ENCODE measurements at places on chromosomes 11 and 22.

DNA sequence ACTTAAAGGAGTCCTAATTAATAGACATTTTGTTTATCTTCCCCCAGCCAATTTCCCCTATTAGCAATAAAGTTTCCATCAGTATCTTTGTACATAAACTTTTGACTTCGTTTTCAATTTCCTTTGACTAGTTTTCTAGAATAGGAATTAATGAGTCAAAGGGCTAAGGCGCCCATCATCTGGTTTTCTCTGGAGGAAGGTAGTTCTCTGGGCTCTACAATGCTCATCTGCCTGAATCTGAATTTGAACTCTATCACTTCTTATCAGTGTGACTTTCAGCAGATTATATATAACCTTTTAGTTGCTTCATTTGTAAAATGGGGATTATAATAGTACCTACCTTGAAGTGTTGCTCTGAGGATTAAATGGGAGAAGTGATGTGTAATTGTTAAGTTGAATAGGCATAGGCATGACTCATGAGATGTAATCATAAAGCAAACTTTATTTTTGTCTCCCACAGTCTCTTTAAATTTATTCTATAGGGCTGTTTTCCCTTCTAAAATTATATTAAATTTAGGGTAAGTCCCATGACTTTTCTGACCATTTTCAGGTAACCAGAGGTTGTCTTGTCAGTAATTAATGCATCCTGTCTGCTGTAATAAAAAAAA lies 5.8 kb upstream of the TUB start:
- no peak for DNase-seq

DNA sequence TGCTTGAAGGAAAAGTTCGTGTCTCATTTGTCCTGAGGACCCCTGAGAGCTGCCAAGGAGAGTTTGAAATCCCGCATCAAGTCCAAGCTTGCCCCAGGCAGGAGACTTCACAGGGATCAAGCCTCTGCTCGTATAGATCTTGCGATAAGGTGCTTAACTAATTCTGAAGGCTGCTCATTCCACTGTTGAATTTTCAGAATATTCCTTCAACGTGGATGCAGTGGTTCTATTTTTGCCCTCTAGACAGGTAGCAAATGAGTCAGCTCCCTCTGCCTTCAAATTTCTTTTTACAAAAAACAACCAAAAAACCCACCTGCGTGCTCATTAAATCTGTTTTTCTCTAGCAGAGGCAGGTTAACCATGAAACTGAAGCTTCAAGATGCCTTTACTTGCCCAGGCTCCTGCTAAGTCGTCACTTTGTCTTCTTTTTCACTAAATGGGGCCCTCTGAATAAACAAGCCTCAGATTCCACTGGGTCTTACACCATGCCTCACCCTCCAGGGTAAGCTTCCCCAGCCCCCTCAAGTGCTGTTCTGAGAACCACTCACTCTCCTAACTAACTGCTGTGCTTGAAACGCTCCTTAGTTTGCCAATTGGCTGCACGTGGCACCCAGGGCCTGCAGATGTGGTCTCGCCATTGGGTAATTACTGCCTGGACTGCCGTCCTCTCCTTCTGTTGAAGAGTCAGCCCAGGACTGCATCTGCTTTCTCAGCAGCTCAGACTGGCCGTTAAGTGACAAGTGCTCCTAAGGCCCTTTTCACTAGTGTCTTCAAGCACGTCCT lies 105.0 kb downstream of the TRPC6 start:
- DNase-seq: no peak

- DNase-seq: no peak
Measured at GRCh38 chr11:4680341-4680740, 17.3 kb downstream of the OR51E2 start.

- no peak for DNase-seq
Measured at GRCh38 chr11:7571640-7572000, 57.8 kb downstream of the PPFIBP2 start.

DNA sequence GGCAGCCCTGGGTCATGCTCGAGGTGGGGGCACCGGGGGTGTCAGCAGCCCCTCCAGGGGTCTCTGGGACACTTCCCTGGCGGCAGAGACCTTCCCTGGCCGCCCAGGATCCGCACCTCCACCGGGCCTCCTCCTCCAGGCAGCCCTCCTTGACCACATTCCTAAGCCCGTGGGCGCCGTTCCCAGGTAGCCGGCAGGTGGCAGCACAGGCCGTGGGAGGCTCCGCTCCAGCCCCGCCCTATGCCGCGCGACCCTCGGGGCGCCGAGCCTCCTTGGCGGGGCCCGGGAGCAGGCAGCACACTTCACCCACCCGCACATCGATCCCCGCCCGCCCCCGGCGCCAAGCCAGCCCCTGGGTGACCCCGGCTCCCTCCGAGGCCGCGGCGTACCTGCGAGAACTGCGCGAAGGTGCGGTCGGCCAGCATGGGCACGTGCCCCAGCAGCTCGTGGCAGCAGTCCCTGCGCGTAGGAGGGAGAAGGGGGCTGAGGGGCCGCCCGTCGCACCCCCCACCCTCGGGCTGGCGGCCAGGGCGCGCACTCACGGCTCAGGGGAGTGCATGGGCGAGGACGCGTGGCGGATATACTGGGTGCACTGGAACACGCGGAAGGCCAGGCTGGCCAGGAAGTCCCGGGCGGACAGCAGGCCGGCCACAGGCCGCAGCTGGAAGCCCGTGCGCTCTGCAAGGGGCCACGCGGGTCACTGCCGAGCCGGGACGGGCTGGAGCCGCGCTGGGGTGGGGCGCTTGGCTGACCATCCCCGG lies 5.3 kb upstream of the INS start:
- no peak for DNase-seq

DNA sequence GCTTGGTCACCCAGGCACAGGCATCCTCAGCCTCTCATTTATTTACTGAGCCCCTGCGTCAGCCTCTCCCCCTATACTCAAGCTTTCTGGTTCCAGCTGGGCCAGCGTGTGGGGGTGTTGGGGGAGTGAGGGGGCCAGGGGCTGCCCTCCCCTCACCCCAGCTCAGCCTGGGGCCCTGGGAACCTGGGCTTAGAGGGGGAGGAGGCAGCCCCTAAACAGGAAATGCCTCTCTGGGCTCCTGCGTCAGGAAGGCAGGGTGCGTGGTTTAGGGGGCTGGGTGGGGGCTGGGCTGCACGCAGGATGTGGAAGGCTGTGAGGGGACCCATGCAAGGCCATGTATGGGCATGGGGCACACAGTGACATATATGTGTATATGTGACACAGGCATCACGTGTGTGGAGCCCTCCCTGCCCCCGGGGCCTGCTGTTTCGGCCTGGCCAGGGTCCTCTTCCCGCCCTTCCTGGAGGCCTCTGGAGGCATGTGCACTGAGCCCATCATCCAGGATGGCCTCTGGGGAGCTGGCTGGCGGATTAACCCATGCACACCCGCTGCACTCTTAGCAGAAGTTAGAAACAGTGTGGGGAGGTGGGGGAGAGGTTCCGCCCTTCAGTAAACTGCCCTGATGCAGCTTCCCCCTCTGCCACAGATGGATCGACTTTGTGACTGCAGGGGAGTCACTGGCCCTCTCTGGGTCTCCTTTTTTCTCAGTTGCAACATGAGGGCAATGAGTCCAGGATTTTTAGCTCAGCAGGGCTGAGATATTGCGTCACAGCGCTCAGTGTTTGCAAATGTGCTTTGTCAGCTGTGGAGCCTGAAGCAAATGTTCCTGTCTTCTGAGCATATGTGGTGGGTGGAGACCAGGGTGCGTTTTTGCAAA lies 1.1 kb upstream of the CD248 start:
- no peak for DNase-seq

DNA sequence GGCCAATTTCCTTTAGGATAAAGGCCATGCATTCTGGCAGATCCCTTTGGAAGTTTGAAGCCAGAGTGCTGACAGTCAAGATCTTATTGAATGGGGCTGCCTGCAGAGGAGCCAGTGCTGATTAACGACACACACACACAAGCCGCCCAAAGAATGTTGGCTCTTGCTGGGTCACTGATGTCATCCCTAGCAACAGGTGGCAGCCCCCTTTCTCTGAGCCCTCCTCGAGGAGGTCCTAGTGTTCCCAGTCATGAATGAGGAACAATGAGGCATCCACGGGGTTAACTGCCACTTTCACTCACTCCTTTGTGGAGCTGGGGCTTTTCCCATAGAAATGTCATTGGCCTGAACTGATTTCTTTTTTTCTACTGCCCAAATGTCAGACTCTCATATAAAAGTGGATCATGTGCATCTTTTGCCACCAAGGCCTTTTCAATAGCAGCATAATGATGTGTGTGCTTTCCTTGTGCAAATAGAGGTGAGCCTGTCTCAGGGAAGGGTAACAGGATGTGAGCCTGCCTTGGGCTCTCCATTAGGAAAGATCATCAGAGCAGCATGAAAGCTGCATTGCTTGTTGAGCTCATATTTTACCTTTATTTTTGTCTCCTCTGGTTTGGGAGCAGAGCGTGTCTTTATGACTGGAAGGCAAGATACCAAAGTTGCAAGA lies 301.8 kb upstream of the MTNR1B start:
- DNase-seq: no peak

DNA sequence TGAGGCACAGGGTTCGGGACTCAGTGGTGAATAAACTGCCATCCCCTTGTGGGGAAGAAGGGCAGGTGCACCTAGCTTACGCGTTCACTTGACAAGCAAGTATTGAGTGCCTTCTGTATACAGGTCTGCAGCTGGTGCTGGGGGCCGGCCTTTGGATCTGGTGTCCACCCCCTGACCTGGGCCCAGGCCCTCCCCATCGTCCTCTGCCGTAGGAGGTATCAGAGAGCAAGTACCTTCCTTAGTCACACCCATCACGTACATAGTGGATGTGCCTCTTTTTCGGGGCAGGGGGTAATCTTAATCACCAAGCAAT lies 53.3 kb downstream of the SMIM38 start:
- no peak for DNase-seq

DNA sequence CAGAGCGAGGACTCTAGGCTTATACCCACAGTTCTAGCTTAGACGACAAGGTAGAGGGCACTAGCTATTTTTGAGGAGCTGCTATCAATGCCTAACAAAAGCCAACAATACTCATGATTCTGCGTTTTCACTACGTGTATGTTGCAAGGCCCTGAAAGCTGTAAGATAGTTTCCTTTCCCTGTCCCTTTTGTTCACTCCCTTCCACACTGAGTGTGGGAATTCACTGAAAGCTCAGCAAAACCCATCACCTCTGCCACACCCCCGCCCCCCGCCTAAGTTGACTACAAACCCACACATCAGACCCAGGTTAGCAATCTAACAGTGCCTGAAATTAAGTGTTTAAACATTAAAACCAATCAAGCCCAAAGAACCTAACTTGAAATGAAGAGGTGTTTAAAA lies 6.2 kb upstream of the LDLRAD3 start:
- no peak for DNase-seq

GRCh38 chr22:38783095-38783615 lies 10.8 kb downstream of the DNAL4 start:
- no peak for DNase-seq

GRCh38 chr11:25758145-25758661 lies 573.7 kb upstream of the ANO3 start:
- no peak for DNase-seq

GRCh38 chr11:454801-455565 lies 4.9 kb downstream of the PTDSS2 start:
- no peak for DNase-seq

GRCh38 chr11:94882931-94883330 lies 90.4 kb downstream of the CWC15 start:
- no peak for DNase-seq

GRCh38 chr11:126136507-126136906 lies 73.8 kb upstream of the CDON start:
- no peak for DNase-seq

DNA sequence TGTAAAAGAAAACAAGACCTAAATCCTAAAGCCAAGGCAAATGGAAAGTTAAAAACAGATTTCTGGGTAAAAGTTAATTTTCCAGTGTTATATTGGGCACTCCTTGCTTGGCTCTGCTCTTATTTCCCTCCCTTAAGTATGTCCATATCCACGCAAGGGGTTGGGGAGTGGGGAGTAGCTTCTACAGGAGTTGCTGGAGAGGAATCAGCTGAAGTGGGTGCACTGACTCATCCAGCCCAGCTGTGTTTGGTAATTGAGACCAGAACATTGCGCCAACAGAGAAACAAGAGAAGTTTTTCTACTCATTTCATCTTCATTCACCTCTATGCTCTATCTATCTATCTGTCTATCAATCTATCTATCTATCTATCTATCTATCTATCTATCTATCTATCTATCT lies 298.4 kb upstream of the PDGFD start:
- no peak for DNase-seq

DNA sequence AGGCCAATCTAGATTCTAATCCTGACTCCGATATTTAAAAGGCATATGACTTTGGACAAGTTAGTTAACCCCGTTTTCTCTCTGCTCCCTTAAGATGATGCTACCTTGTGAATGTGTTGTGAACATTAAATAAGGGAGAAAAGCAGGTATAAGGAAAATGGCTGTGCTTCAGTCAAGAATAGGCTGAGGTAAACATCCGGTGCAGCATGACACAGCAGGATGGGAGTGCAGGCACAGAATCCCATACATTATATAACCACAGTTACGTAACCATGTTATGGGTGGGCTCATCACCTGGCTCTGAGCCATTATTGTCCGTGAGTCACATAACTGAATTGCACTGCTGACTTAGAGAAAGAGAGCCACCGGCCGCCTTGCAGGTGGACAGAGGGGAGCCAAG lies 382.2 kb upstream of the ANO5 start:
- DNase-seq: no peak

- no peak for DNase-seq
Measured at GRCh38 chr11:63022441-63022840, 6.8 kb upstream of the SLC22A8 start.

GRCh38 chr11:91243630-91244029 lies 981.0 kb upstream of the FAT3 start:
- no peak for DNase-seq

DNA sequence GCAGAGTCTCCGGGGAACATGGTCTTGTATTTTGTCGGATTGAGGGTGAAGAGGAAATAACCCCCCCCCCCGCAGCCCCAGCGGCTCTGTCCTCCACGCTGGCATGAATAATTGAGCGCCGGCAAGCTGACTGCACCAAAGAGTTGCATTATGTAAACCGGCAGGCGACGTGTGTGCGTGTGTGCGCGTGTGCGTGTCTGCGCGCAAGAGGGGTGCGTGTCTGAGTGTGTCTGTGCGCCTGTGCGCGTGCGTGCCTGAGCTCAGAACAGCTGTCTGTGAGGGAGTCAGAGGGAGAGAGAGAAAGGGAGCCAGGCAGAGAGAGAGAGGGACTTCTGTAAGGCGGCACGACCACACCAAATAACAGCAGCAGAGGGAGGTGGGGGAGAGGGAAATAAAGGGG lies 94.4 kb downstream of the SCN3B start:
- no peak for DNase-seq

- DNase-seq: no peak
Measured at GRCh38 chr11:61019832-61020405, 48.4 kb downstream of the CD6 start.

GRCh38 chr22:46004105-46004866 lies 27.3 kb upstream of the WNT7B start:
- no peak for DNase-seq

DNA sequence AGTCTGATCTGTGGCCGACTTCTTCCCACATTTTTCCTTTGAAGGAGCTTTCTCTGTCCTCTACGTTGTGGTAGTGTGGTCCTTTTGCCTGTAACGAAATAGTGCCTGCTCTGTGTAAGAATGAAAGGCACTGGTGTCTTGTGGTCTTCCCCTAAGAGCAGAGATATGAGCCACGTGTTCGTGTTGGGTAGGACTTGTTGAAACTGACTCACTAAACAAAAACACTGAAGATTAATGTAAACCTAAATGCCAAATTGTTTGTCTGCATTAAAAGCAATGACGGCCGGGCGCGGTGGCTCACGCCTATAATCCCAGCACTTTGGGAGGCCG lies 10.1 kb upstream of the RPS3 start:
- DNase-seq: no peak

- no peak for DNase-seq
Measured at GRCh38 chr11:9264316-9265210, 587 bp downstream of the DENND5A start.

- no peak for DNase-seq
Measured at GRCh38 chr11:93921695-93922468, 71.5 kb upstream of the VSTM5 start.
